NCI-H1694 (cell line): ENCODE measurements at places on chromosomes 1 and 21.

DNA sequence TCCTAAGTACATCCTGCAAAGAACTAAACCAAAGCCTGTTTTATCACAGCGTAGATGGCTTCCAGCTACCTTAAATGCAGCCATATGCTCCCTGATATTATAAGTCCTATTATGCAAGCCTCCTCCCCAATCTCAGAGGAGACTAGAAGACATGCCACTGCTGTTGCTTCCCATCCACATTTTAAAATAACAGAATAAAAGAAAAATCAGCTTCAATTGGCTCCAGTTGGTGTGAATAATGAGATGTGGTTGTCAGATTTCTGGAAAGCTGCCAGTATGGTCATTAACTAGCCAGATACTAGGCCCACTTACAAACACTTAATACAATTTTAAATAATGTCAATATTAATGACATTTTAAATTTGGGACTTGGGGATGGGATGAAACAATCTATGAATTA, 25.7 kb downstream of the WARS2 start:
- DNase-seq: peak; percentile 61

DNA sequence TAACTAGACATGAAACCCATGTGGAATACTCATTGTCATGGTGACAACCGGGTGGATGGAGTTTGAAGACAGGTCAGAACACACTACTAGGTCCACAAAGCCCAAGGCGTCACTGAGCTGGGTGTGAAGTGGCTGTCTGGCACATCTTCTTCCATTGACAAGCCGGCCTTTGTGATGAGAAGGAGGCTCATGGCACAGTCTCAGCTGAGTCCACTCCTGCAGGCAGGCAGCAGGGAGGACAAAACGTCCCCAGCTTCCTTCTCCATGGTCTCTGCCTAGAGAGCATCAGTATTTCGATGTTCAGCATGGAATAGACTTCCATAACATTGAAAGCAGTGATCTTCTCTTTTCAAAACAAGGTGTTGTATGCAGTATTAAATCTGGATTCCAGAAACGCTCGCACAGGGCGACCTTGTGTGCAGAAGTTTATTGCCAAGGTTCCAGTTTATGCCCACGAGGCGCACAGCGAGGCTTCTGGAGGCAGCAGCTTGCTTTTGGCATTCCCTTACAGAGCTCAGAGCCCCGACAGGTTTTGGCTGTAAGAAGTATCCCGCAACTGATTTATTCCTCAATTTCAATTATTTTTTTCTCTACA, 104.2 kb downstream of the SIM2 start:
- DNase-seq: no peak

GRCh38 chr1:234579967-234580366, 30.0 kb downstream of the IRF2BP2 start:
- DNase-seq: no peak

DNA sequence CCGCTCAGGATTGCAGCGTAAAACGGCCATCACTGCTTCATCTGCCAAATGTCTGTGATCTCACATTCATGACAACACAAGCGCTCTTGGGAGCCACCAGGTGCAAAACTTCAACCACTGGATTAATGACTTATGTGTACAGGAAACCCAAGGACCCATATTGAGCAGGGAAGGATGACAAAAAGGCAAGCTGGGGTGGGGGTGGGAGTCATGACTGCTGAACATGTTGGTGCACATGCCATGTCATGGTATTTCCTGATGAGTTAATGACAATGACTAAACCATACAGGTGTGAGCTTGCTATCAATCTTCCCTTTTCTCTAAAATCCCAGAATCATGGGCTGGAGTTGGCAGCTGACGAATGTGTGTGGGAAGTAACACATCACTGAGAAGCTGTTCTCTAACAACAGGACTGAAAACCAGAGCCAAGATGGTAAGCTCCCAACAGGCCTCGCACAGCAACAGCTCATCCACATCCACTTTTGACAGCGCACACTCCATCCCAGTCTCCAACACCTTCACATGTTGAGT, 3.1 kb upstream of the SH2D5 start:
- no peak for DNase-seq

GRCh38 chr1:229094476-229095311, 176.2 kb upstream of the RAB4A start:
- DNase-seq: no peak

GRCh38 chr1:15412175-15412800, 2.6 kb downstream of the EFHD2 start:
- no peak for DNase-seq

DNA sequence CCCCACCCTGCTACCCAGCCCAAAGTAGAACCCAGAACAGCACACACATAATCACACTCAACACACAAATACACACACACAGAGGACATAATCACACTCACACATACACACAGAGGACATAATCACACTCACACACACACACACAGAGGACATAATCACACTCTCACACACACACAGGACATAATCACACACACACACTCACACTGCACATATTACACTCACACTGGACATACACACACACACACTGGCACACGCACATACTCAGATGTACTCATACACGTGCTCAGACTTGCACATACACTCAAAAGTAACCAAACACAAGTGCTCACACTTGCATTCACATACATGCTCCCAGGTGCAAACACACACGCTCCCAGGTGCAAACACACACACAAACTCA, 54.3 kb upstream of the CAMK1G start:
- no peak for DNase-seq

GRCh38 chr1:116737020-116737854, 17.0 kb upstream of the CD2 start:
- DNase-seq: peak; percentile 58
